ENCODE measurements at places on chromosomes 3 and 15.

- DNase-seq: no peak
Observed at GRCh38 chr15:79015416-79015815, 70.6 kb upstream of the CTSH start.

- DNase-seq: no peak
Observed at GRCh38 chr15:55863911-55864310, 121.0 kb upstream of the PRTG start.

GRCh38 chr3:55426486-55426885, 60.6 kb downstream of the WNT5A start:
- DNase-seq: no peak

GRCh38 chr3:123152687-123153086, 49.1 kb upstream of the SEC22A start:
- no peak for DNase-seq

DNA sequence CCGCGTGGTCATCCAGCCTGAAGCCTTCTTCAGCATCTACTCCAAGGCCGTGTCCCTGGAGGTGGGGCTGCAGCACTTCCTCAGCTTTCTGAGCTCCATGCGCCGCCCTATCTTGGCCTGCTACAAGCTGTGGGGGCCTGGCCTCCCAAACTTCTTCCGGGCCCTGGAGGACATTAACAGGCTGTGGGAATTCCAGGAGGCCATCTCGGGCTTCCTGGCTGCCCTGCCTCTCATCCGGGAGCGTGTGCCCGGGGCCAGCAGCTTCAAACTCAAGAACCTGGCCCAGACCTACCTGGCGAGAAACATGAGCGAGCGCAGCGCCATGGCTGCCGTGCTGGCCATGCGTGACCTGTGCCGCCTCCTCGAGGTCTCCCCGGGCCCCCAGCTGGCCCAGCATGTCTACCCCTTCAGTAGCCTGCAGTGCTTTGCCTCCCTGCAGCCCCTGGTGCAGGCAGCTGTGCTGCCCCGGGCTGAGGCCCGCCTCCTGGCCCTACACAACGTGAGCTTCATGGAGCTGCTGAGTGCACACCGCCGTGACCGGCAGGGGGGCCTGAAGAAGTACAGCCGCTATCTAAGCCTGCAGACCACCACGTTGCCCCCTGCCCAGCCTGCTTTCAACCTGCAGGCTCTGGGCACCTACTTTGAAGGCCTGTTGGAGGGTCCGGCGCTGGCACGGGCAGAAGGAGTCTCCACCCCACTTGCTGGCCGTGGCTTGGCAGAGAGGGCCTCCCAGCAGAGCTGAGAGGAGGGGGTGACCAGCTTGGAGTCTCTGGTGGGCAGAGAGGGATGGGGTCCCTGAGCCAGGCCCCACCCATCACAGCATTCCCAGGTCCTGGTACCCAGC, 37.9 kb downstream of the GOLGA6A start:
- no peak for DNase-seq

DNA sequence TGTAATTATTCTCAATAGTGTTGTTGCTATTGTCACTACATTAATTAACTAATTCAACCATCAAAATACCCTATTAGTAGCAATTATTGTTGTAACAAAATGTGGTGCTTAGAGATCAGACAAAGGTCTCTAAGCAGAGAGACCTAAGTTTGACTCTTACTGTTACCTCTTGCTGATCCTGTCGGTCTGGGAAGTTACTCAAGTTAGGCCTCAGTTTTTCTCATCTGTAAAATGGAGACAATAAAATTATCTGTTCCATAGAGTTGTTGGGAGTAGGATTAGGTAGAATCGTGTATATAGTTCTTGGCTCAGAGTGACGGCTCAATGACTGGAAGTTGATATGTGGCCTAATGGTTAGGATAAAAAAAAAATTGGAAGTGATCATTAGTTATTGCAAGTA, 69.8 kb upstream of the ARL8B start:
- DNase-seq: no peak

DNA sequence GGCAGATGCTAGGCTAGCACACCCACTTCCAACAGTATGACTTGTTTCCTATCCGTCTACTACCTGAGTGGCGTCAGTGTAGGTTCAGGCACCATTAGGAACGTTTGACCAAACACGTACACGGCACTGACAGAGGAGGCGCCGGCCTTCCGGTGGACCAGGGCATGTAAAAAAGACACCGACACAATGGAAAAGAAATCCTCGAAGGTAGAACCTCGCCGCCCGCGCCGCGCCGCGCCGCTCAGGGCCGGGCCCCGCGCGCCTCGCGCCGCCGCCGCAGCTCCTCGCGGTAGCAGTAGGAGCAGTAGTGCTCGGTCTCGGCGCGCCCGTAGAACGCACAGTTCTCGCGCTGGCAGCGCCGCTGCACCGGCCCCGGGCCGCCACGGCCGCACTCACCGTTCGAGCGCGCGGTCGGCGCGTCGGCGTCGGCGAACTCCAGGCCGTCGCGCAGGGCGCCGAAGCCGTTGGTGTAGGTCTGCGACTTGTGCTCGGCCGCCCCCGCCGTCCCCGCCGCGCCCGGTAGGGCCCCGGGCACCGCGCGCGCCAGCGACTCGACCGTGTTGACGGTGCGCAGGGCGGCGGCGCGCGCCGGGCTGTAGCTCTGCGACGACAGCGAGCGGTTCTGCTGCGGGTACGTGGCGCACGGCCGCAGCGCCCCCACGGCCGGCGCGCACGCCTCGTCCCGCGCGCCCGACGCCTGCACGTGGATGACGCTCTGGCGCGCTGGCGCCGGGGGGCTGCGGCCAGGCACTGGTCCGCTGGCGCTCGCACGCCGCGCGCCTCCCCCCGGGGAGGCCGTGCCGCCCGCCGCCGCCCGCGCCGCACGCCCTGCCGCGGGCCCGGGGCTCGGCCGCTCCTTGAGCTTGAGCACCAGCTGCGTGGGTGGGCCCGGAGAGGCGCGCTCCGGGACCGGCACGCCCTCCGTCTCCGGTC, 156.7 kb downstream of the KLF13 start:
- no peak for DNase-seq

DNA sequence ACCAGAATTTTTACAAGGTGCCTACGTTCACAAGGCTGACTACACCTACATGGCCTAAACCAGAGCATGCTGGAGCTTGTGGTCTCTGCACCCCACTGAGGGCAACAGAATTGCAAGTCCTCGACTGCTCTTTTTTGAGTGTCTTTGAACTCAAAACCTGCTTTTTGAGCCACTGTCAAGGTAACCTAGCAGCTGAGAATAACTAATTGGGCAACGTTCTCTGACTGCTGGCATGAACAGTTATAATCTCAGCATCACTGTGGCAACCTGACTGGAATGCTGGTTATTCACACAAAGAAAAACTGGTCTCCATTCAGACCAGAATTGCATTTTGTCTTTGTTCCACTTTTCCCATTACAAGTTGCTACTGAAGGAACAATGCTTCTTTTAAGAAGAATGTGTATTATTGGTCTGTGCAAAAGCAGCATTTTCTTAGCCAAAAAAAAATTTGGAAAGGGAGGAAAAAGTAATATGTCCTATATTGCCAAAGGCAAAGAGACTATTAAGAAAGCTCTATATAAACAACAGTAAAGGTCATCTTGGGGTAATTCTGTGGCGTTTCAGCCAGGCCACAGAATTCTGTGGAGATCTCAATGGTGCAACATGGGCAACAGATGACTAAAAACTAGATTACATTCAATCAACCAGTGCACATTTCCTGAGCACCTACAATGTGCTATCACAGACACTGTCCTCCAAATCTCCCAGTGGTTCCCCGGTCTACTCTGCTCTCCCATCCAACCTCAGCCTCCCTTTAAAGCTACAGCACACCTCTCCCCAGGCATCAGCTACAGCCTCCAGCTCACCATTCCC, 76.8 kb downstream of the TNIK start:
- DNase-seq: no peak

DNA sequence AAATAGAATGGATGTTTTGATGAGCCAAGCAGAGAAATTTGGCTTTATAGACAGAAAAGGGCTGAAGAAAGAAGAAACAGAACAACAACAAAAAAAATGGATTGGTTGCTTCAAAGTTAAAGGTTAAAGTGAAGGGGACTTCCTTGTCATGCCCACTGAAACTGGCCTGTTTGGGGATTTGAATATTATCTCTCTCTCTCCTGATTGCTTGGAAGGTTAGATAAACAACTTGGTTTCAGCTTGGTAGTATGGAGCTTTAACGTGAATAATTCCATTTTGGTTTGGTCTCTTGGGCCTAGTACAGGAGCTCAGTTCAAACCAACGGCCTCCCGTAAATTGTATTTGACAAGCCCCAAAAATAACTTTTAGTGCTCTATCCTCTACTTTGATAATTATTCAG, 70.8 kb upstream of the MBNL1 start:
- DNase-seq: no peak

GRCh38 chr15:69908590-69909420, 188.9 kb downstream of the TLE3 start:
- no peak for DNase-seq

GRCh38 chr3:97504463-97504862, 260.1 kb upstream of the ARL6 start:
- no peak for DNase-seq

GRCh38 chr15:88201207-88201606, 55.3 kb downstream of the NTRK3 start:
- DNase-seq: no peak

GRCh38 chr3:12351145-12351544, 62.3 kb downstream of the PPARG start:
- no peak for DNase-seq

GRCh38 chr3:42906070-42906847, at the start of gene ZNF662:
Gene ZNF662, plus strand, starts transcription at chr3:42906142. Its CDS starts 1,973 bp downstream, at chr3:42908115.
- DNase-seq: no peak

GRCh38 chr15:35713733-35714132, 167.8 kb upstream of the DPH6 start:
- no peak for DNase-seq

DNA sequence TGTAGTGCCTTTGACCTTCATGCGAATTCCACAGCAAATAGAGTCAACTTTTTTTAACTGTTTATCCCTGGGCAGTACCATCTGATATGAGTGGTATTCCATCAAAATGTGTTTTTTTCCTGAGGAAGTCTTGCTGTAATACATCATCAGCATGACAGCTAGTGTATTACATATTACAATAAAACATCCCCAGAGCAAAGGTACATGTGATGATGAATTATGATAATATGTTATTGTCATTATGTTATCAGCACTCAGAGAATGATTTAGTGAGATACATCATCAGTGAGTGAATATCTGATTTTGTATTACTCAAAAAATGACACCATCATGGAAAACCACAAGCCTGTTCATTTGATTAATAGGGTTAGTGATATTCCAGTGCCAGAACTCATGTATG, 69.7 kb upstream of the ARL6 start:
- no peak for DNase-seq

DNA sequence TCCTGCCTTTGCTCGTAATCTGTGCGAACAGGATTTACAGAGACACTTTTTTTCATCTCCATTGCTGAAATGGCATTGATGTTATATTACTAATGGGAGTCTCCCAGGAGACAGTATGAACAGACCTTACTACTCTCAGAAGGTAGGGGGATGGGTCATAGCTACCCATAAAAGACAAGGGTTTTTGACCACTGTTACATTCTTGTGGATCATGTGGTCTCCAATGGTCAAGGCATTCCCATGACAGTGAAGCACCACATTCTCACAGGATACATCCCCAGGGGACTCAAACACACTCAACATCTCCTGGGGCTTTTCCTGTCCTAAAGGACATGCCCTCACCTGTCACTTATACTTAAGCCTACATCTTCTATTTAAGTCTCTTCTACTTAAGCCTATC, 40.8 kb downstream of the MKRN3 start:
- no peak for DNase-seq

DNA sequence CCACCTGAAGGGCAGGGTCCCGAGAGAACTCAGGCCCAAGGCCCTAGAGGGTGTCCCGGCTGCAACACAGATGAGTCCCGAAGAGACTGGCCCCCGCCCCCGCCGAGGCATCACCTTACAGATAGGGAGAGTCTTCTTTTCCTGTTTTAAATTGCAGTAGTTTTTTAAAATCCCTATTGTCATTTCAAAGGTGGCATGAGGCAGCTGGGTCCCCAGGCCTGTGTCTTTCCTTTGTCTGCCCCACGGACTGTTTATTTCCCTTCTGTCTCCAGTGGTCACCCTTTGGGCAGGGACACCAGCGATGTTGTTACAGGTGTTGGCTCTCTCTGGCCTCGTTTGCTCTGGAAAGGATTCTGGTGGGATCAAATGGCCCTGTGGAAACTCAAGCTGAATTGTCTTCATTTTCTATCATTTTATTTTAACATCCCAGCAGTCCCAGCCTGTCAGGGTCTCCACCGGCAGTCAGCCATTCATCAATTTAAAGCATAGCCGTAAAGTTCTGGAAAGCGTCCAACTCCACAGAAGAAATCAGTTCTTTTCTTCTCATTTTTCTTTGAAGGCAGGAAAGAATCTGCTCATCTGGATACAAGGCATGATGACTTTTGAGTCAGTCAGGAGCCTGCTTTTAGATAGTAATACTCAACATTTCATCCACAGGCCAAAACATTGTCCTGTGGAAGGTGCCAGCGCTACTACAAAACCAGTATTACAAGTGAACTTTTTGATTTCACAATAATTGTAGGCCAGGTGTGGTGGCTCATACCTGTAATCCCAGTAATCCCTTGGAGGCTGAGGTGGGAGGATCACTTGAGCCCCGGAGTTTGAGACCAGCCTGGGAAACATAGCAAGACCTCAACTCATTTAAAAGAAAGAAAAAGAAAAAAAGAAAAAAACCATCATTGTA, 96.2 kb downstream of the HES1 start:
- no peak for DNase-seq

DNA sequence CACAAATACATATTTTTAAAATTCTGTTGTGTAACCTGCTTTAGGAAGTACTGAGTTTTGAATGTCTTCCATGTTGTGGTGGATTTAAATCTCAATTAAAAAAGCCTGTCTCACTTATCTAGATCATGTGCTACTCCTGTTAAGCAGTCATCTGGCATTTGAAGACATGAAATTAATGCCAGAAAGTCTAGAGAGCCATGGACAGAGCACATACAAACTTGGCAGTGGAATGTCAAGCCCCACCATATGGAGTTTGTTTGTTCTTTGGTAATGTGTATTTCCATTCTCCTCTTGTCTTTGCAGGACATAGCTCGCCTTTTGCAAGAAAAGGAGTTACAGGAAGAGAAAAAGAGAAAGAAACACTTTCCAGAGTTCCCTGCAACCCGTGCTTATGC, 39.3 kb upstream of the UTS2B start:
- DNase-seq: no peak

- DNase-seq: no peak
Observed at GRCh38 chr3:127820826-127821313, 1.4 kb downstream of the MGLL start.

DNA sequence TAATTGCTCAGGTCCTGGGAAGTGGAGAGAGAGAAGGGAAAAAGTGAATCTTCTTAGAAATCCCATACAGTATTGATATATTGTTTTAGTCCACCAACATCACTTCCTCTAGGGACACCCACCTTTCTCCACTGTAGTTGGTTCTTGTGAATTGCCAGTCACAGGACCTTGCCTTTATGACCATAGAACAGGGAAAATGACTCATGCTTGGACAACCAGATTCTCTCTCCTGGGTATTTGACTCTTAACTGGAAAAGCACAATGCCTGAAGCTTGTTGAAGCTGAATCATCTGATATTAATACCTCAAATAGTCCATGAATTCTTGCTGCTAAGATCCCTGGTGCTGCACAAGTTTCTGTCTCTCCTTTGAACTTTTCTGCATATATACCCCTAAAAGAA, 32.5 kb upstream of the DCLK3 start:
- no peak for DNase-seq

Measured in NCI-H1436 treated with DMSO at 0.1 percent for 48 hours (cell line).